Activated T-cell treated with anti-CD3 and anti-CD28 coated beads, Interleukin-2, amount 50 U/mL, for 1 hour (primary cell): ENCODE measurements at places on chromosomes 2 and 18.
A peak's percentile ranks its signal among the peaks of the same experiment; 100 is the strongest.

- no peak for DNase-seq
These were observed at the start of gene DHRS9 for GRCh38 chr2:169069341-169069740. Gene DHRS9 (plus strand): TSS chr2:169069563. CDS start chr2:169081582, 12,019 bp downstream.

DNA sequence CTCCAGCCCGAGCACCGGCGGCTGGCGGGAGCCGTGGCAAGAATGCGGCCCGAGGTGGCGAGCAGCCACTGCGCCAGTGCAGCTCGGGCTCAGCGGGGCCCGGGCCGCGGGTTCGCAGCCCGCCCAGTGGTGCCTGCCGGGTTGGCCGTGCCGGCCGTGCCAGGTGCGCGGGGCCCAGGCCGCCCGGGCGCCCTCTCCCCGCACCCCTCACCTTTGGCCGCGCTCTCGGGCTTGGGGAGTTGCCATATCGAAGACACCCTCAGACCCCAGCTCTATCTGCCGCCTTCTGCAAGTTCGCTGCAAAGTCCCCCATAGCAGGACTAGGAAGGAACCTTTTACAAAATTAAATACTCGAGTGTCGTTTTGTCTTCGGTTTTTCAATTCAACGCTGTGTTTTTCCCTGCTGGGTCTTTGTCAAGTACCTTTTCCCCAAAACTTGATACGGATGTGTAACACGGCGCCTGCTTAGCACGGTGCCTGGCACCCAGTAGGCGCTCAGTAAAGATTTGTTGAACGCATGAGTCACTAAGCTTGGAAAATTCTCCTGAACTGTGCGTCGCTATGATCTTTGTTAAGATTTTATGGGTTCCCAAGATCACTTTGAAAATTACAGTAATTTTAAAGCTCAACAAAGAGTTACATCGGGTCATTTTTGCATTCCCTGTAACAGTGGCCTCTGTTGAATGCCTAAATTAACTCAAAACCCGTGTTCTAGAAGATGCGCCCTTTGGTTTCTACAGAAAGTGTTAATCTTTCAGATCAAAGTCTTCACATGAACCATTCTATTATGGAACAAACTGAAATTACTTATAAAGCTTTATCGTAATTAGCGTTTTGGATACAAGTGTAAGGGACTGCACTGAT lies 750 bp downstream of the STRADB start:
- DNase-seq, result no peak

GRCh38 chr2:42118754-42119569 lies 50.2 kb upstream of the EML4 start:
- no peak for DNase-seq

- no peak for DNase-seq
These were observed 163.5 kb downstream of the GLI2 start for GRCh38 chr2:120898961-120899750.

- DNase-seq, result no peak
These were observed 23.5 kb downstream of the CIB4 start for GRCh38 chr2:26617588-26618083.

DNA sequence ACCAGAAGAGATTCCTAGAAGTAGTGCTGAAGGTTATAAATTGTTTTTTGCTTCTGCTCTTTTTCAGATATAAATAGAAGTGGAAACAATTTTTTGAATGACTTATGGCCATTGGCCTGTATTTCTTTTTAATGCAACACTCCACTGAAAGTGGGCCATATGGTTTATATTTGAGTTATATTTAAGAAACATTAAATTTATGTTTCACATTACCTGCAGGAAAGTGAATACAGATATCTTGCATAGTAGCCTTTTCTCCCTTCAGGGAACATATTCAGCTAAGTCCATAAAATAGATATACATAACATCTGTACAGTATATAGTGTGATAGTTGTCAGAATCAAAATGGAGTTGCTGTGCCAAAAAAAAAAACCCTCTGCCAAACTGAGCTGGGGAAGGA lies 53.1 kb upstream of the EFEMP1 start:
- DNase-seq, result no peak

- DNase-seq, result no peak
These were observed 80.3 kb downstream of the VSNL1 start for GRCh38 chr2:17620841-17621240.

GRCh38 chr2:211690736-211691135 lies 847.9 kb downstream of the ERBB4 start:
- no peak for DNase-seq

GRCh38 chr2:222034058-222034457 lies 264.7 kb downstream of the PAX3 start:
- DNase-seq, result no peak

DNA sequence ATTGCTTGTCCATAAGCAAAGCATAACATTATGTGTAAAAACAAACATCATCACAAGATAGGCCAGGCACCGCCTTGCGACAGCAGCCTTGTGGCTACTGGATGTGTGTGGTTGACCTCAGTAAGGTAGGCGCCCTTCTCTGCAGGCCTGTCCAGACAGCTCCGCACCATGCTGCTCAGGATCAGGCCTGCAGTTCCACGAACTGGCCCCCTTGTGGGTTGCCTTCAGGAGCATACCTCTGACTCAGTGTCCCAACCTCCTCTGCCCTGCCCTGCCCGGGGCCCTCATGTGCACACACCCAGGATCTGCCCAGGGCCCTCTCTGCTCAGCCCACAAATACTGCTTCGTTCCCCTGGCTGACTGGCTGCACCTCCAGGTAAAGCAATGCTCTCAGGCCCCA lies 16.1 kb upstream of the ZNF236 start:
- DNase-seq, result no peak

GRCh38 chr18:12306752-12307700 lies 1.0 kb upstream of the TUBB6 start:
- DNase-seq, result no peak

GRCh38 chr2:86764661-86765309 lies 25.9 kb downstream of the CD8A start:
- DNase-seq, result no peak

DNA sequence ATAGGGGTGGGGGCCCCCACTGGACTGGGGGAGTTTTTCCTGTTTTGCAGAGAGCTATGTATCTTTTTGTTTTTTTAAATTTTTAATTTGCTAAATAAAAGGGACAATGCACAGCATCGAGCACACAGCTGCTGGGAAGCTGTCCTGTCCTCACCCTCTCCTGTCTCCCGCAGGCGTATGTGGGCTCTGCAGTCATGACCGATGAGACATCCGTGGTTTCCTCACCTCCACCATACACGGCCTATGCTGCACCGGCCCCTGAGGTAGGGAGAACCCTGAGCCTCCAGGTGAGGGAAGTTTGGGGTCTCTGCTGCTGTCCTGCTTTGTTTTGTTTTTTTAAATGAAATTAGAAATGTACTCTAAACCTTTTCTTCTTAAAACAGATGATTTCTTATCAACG lies 27.6 kb downstream of the PLEKHB2 start:
- no peak for DNase-seq

- DNase-seq, result peak; percentile 38
These were observed 683 bp downstream of the MBOAT2 start for GRCh38 chr2:9002637-9003365.

DNA sequence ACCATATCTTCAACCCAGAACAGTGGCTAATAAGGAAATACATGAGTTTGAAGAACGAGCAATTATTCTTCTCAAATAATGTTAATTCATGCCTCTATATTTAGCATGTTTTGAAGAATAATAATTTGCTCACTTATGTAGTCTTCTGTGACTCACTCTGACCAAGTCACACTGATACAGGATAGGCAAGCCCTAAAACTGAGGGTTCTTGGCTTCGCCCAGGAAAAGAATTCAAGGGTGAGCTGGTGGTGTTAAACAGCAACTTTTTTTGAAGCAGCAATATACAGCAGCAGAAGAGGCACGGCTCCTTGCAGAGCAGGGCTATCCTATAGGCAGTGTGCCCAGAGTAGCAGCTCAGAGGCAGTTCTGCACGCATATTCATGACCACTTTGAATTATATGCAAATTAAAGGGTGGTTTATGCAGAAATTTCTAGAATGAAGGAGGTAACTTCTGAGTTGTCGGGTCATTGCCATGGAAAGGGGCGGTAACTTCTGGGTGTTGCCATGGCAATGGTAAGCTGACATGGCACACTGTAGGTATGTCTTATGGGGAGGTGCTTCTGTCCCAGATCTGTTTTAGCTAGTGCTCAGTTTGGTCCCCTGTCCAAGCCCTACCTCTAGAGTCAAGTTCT lies 200.6 kb downstream of the RND3 start:
- no peak for DNase-seq

GRCh38 chr2:23434721-23435121 lies 49.7 kb downstream of the KLHL29 start:
- DNase-seq, result no peak

GRCh38 chr18:58370612-58371011 lies 258.3 kb downstream of the ALPK2 start:
- no peak for DNase-seq

GRCh38 chr18:11074889-11075288 lies 74.5 kb downstream of the PIEZO2 start:
- DNase-seq, result no peak

DNA sequence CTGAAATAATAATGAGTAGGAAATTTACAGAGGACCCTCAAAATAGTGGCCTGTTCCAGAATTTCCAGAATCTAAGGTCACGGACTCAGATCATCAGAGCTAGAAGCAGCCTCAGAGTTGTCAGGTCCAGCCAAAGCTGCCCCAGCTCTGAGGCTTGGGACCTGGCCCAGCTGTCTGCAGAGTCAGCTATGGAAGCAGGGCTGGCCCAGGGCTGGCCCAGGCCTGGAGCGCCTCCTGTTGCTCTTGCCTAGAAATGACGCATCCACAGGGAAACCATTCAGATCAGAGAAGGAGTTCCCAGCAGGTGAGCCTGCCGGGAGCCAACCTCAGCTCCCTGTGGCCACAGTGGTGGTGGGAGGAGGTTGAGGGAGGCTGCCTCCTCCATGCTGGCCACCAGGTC lies 106.7 kb upstream of the ARL4C start:
- no peak for DNase-seq

GRCh38 chr18:9348766-9349165 lies 14.2 kb downstream of the TWSG1 start:
- DNase-seq, result no peak

GRCh38 chr2:119523383-119523951 lies 816 bp downstream of the SCTR start:
- no peak for DNase-seq

- DNase-seq, result no peak
These were observed 365.0 kb downstream of the HRH4 start for GRCh38 chr18:24825397-24825796.

- DNase-seq, result no peak
These were observed 88.9 kb downstream of the FEZ2 start for GRCh38 chr2:36509075-36509474.

GRCh38 chr2:17229414-17229813 lies 288.8 kb downstream of the RAD51AP2 start:
- no peak for DNase-seq

DNA sequence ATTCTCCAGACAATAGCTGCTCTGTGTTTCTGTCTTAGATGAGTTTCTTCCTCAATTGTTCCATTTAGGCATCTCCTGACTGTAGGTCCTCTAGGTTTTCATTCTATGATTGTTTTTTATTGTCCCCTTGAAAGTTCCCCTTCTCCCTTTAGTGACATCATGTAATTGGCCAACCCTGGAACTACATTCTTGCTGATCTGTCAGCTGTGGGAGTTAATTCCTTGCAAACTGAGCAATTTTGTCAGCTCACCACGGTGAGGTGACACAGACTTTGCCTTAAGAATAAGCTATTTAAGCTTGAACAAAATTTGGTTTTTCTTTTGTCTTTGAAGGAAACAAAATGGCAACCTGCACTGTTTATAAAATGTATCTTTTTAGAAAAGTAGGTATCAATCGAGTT lies 95.9 kb downstream of the TXNL1 start:
- DNase-seq, result no peak

- peak; percentile 36 for DNase-seq
These were observed 31.0 kb upstream of the SLC3A1 start for GRCh38 chr2:44244135-44244871.

GRCh38 chr2:187435078-187435477 lies 13.0 kb downstream of the CALCRL start:
- no peak for DNase-seq

GRCh38 chr18:54127759-54128378 lies 96.6 kb downstream of the MBD2 start:
- DNase-seq, result no peak

- no peak for DNase-seq
These were observed 7.0 kb upstream of the TNS1 start for GRCh38 chr2:218009765-218010139.

- DNase-seq, result no peak
These were observed 48.6 kb downstream of the DDX1 start for GRCh38 chr2:15640261-15640711.

GRCh38 chr2:71927757-71928715 lies 219.6 kb downstream of the CYP26B1 start:
- DNase-seq, result no peak

GRCh38 chr18:65091744-65092329 lies 659.0 kb upstream of the CDH7 start:
- no peak for DNase-seq

DNA sequence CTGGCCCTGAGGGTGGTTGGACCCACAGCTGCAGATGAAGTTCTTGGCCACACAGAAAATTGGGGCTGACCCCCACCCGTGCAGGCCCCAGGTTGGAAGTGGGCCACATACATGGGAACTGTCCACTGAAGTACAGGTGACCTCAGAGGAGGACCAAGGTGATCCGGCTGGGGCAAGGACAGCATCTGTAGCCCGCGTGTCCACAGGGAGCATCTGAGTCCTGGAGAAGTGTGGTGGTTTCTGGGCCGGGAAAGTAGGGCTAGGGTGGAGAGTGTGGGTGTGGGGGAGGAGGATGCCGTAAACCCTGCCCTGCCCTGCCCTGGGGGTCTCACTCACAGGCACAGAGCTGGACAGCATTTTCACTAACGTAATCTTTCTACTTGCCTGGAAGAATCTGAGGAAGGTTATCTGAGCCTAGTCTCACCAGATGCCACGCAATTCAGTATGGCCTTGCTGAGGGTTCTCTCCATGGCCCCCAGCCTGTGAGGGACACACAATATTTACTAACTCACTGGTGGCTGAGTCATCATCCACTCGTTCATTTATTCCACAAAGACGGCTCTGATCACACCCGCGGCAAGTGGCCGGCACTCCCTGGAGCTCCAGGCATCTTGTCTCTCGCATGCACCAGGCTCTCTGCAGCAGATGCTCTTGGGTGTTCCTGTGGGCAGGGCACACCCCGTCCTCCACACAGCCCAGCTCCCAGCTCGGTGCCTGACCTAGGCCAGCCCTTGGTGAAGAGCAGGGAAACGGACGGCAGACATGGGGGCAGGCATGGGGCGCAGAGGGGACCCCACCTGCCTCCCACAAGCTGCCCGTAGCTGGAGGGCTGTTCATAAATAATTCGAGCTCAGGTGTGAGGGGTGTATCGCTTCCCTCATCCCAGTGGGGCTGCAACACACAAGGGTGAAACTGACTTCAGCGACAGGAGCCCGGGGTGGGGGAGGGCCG lies 51.2 kb downstream of the INHBB start:
- DNase-seq, result peak; percentile 2

DNA sequence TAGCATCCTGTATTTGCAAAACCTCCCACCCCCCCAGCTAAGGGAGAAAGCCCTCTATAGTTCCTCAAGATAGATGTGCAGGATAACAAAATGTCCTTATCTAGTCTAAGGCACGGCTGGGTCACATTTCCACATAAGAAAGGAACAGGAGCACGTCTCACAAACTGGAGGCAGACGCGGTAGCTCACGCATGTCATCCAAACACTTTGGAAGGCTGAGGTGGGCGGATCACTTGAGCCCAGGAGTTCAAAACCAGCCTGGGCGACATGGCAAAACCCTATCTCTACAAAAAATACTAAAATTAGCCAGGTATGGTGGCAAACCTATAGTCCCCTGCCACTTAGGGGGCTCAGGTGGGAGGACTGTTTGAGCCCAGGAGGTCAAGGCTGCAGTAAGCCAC lies 9.3 kb downstream of the SF3B1 start:
- no peak for DNase-seq

- no peak for DNase-seq
These were observed 101.9 kb downstream of the MBD5 start for GRCh38 chr2:148122788-148123187.
